SK-N-SH (cell line): ENCODE measurements at places on chromosomes 1 and 21. TPM values are rescaled to one million over a fixed set of nuclear protein-coding genes. Genes with fewer than 3 reads are reported as not detected.
A peak's percentile ranks its signal among the peaks of the same experiment; 100 is the strongest.

DNA sequence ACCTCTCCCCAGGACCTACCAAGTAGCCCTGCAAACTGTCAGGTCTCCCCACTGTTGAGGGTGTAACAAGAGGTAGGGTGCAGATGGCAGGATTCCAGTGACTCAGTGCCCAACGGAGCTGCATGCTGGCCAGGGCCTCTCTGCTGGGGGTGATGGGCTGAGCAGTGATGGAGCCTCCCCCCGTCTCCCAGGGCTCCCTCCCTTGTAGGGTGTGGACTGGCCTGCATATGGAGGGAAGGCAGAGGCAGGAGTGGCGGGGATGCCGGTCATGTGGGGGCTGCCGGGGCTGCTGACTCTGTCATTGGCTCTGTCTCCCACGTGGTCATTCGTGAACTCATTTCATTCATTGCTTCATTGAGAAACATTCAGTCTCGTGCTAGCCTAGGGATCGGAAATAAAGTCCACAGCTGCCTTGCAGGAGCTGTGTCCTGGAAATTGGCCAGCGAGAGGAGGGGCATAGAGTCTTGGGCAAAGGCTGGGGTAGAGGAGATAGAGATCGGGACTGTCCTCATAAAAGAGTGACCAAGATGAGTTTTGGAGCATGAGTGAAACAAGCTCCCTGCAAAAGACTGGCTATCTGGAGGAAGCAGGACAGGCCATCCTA lies 22.9 kb upstream of the DISP3 start:
- H3K4me3 ChIP-seq, result no peak overlapping the region
- peaks cover 2% of the 10 kb centered on the region; the same call in 1 of the 2 replicates for H3K27me3 ChIP-seq
- H3K4me1 ChIP-seq, result peaks cover 58% of the 10 kb centered on the region
- DNase-seq, result no peak

- DNase-seq, result no peak
- peak overlapping the region; percentile 51 for H3K4me3 ChIP-seq
- peaks cover 28% of the 10 kb centered on the region; the same call in 1 of the 2 replicates for H3K4me1 ChIP-seq
- H3K36me3 ChIP-seq, result no peaks in the 10 kb centered on the region
- no peaks in the 10 kb centered on the region for H3K27me3 ChIP-seq
- H3K27ac ChIP-seq, result peak overlapping the region; percentile 73
Measured at GRCh38 chr1:8702472-8702849, 115.0 kb downstream of the RERE start.

The SFN gene
- 0.18 and 0.23 TPM in 2 replicates for polyA plus RNA-seq

DNA sequence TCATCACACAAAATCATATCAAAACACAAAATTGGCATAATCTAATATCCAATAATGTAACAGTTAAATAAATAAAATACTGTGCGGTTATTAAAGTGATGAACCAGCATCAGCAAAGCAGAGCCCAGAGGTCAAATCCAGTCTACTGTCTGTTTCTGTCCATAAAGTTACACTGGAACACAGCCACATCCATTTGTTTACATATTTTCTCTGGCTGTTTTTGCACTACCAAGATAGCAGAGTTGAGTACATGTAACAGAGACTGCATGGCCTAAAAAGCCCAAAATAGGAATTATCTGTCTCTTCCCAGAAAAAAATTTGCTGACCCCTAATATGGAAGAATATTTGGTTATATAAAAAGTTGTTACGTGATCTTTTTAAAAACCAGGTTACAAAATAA lies 242.2 kb upstream of the DMRTA2 start:
- no peaks in the 10 kb centered on the region for H3K27me3 ChIP-seq
- H3K4me1 ChIP-seq, result peaks cover 22% of the 10 kb centered on the region; the same call in 1 of the 2 replicates
- DNase-seq, result no peak
- no peak overlapping the region for H3K4me3 ChIP-seq
- no peaks in the 10 kb centered on the region for H3K36me3 ChIP-seq

GRCh38 chr1:143661418-143662101 lies 310.2 kb downstream of the FAM72C start:
- H3K4me1 ChIP-seq, result no peaks in the 10 kb centered on the region
- no peak overlapping the region for H3K27ac ChIP-seq
- H3K36me3 ChIP-seq, result no peaks in the 10 kb centered on the region
- peak overlapping the region; percentile 25; the same call in 1 of the 2 replicates for H3K4me3 ChIP-seq
- peaks cover 53% of the 10 kb centered on the region for H3K27me3 ChIP-seq
- no peak for DNase-seq
